OCI-M1 (cell line): ENCODE measurements at places on chromosomes 13 and 19.

DNA sequence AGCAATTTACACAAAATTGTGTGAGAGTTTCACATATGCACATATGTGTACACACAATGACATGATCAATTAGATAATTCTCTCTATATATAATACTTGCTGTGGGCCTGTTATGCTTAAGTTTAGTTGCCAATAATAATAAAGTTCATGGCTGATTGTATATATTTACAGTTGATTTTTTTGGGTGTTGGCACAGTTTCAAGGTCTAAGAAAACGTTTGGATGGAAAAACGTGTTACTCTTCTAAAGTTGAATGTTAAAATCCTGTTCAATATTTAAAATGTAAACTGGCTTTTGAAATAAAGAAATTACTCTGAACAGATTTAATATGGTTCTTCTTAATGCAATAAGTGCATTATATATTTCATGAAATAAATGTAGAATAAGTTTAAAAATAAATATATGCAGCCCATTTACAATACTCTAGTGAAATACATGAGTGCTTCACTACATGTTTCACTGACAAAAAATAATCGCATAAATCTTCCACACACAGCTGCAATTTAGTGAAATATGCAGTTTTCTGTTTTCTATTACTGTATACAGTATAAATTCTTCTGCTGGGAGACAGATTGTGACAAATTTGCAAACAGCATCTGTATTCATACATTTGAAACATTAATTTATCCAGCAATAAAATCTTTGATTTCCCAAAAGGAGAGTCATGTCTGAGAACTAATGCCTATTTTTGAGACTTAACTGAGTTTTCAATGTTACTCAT is 586.9 kb upstream of the KLHL1 start:
- DNase-seq: no peak

DNA sequence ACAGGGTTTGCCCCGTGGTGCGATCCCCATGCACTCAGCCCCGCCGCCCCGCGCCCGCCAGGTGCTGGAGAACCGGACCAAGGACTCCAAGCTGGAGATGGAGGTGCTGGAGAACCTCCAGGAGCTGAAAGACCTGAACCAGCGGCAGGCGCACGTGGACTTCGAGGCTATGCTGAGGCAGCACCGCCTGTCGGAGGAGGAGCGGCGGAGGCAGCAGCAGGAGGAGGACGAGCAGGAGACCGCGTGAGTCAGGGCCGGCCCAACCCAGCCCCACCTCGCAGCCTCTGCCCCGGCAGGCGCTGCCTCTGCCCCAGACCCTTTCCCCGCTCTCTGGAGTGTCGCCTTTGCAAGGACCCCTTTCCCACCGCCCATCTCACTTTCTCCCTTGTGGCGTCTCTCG is 11.3 kb downstream of the YJU2 start:
- no peak for DNase-seq

DNA sequence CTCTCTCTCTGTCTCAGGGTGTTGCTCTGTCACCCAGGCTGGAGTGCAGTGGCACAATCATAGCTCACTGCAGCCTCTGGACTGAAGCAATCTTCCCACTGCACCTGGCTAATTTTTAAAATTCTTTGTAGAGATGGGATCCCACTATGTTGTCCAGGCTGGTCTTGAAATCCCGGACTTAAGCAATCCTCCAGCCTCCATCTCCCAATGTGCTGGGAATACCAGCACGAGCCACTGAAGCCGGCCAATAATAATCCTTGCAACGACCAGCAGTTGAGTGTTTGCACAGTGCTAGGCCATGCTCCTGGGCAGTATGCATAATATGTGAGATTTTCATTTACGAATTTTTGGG is 640 bp upstream of the EPOR start:
- DNase-seq: peak; percentile 67

DNA sequence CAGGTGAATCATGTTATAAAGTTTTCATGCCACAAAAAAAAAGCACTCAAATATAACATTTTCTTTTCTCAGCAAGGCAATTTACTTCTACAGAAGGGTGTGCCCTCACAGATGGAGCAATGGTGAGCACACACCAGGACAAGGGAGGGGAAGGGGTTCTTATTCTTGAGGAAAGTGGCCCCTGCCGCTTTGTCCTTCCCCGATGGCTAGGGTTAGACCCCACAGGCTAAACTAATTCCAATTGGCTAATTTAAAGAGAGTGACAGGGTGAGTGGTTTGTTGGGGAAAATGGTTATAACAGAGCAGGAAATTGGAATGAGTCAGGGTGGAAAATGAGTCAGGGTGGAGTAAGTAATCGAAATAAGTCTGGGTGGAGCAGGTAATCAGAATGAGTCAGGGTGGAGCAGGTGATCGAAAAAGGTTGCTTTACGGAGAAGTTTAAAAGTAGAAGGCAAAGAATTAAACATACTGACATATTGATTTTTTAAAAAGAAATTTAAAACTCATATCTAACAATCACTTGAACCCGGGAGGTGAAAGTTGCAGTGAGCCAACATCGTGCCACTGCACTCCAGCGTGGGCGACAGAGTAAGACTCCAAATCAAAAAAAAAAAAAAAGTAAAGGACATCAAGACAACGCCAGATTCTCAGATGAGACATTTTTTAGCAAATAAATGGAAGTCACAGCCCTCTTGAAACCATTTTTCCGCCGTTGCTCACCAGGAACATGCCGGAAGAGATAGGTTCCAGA is 813 bp downstream of the ZNF562 start:
- peak; percentile 61 for DNase-seq

DNA sequence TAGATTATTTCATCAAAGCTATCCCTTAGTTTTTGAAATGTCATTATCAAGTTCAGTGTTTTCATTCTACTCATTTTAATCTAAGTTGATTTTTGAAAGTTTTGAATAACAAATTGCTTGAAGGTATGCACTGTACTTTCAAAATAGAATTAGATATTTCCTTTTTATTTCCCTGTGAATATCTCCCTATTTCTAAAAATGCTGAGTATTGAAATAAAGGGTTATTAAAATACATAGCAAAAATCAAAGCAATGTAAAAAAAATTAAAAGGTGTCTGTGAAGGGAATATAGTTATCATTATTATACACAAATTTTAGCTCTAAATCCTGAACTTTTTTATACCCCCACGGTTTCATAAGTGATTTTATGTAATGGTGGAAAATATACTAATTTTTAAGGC is 967.8 kb downstream of the PCDH9 start:
- no peak for DNase-seq

- no peak for DNase-seq
These were observed 423.8 kb downstream of the KLF5 start for GRCh38 chr13:73482556-73482955.

GRCh38 chr13:28526876-28527275 is 31.9 kb upstream of the FLT1 start:
- DNase-seq: no peak

DNA sequence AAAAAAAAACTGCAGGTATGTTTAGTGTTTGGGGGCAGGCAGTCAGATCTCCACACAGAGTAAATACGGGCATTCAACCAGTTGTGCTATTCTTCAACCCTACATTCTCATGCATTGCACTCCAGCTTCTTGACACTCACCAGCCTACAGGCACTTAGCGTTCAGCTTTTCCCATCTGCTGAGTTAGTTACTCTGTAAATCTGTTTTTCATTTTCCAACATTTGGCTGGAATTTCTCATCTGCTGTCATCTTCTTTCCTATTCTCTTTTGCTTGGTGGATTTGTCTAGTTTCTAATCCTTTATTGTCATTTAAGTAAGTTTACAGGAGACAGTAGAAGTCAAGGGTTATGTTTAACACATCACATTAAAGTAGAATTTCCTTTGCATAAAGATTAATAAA is 1318.9 kb downstream of the OLFM4 start:
- no peak for DNase-seq

DNA sequence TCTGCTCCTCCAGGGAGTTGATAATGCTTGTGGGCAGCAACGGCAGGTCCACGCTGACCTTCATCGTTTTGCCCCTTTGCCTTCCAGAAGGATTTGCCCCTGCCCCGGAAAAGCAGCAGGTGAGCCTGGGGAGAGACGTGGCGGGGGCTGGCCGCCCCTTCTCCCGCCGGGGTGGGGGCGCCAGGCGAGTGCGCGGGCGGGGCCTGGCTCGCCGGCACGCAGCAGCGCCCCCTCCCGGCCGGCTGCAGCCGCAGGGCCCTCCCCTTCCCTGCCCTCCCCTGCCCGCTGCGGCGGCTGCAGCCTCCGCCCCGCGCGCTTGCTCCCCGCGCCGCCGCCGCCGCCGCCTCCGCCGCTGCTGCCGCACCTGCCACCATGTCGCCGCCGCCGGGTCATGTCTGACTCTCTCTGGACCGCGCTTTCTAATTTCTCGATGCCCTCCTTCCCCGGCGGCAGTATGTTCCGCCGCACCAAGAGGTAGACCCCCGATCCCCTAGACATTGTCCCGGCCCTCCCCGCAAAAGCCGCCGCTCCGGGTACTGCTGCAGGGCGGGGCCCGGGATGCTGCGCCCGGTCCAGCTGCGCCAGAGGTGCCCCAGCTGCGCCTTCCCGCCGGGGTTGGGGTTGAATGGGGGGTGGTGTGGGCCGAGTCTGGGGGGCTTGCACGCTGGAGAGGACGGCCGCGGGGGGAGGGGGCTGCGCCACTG is at the start of gene MAST1:
Gene MAST1, plus strand, starts transcription at position 334 of the 704 bp plus-strand sequence. Its CDS starts 58 bp downstream, at position 392.
- peak; percentile 61 for DNase-seq

GRCh38 chr19:32773126-32773525 is 53.6 kb downstream of the TDRD12 start:
- no peak for DNase-seq

DNA sequence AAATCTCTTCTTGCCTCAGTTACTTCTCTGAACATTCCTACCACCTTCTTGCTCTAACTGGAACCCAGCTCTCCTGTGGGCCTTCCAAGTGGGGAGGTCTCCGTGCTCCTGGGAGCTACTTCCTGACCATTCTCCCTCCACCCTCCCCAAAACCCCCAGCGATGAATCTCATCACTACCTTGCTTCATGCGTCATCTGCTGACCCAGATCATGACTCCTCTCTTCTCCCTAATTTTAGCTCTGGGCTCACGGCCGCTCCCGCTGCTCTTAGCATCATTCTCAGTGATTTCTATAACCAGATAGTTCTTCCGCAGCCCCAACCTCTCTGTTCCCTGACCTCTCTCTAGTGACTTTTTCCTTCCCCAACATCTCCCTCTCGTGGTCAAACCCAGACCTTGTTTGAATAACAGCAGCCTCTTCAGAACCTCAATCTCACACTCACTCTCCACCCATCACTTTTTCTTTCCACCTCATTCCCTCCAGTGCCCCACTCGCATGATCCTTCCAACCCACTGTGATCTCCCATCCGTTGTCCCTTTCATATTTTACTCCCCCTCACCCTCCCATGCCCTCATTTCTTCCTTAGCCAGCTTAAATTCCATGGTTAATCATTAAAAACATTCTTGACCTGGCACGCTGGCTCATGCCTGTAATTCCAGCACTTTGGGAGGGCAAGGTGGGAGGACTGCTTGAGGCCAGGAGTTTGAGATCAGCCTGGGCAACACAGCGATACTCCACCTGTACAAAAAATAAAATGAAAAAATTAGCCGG is 21.8 kb downstream of the MRPS12 start:
- DNase-seq: peak; percentile 77

GRCh38 chr13:47896546-47896945 is 104.5 kb downstream of the SUCLA2 start:
- no peak for DNase-seq

DNA sequence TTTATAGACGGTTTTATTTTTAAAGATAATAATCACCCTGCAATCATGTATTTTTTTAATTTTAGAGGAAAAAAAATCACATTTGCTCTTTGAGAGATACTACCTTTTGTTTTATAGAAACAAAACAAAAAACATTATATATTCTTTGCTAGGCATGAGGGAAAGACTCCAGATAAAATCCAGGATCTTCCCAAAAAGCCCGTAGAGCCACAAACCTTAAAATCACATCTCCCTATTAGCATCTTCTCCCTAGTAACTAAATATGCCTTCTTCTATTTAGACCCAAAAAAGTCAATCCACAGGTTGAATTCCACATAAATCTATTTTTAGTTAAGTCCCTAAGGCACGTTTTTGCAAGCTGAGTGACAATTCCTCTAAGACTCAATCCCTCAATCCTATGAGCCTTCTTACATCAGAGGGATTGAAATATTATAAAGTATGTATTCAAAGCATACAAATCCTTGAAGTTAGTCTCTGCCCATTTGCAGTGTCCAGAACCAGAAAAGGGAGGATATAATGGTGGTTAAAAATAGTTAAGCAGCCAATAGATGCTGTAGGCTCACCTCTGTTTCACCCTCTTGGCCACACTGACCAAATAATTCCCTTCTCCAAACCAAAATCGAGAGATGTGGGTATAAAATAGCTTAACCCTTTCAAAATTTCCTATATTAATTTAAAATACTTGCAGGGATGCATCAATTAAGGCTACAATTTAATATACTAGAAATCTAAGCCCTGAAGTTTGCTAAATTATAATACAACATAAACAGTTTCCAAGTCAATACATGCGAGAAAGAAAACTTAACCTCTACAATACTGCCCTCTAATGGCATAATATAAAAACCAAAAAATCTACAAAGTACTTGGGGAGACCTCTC is 64.0 kb downstream of the SERP2 start:
- DNase-seq: peak; percentile 81

- no peak for DNase-seq
These were observed 14.3 kb downstream of the FARP1 start for GRCh38 chr13:98157188-98157587.

DNA sequence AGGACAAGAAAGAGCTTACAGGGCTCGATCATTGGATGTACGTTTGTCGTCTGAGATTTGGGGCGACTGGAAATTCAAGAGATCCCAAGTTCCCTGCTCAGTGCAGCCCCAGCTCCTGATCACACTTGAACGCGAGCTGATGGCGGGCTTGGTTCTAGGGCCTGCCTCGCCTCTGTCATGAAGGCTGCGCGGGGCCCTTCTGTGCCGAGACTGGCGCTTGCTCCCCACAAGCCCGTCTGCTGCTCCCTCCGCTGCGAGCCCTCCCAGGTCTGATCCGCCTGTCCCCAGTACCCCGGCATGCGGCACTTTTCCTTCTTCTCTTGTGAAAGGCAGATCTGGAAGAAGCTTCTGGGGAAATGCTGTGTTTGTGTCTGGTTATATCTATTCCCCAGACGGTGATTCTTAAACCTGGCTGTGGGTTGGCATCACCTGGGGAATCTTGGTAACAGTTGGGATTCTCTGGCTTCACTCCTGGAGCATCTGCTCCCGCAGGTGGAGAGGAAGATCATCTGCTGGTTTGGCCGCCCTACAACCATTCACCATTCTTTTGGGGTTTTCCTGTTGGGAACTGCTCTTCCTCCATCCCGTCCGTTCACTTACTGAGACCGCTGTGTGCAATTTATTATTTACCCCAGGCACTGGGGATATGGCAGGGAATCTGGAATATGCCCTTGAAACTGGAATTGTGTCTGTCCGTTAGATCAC is 43.6 kb downstream of the SIPA1L3 start:
- no peak for DNase-seq

- no peak for DNase-seq
These were observed 44.5 kb upstream of the PCDH8 start for GRCh38 chr13:52892925-52893324.

- no peak for DNase-seq
These were observed 53.0 kb downstream of the NLRP12 start for GRCh38 chr19:53771144-53771543.

GRCh38 chr13:49093376-49093775 is 117.7 kb downstream of the FNDC3A start:
- DNase-seq: no peak

- DNase-seq: peak; percentile 72
These were observed 27.9 kb upstream of the EEF1AKMT1 start for GRCh38 chr13:20801707-20802106.
